Type B pancreatic cell (in vitro differentiated cells): ENCODE measurements at places on chromosomes 2 and 18.

GRCh38 chr2:8355102-8355859 lies 326.6 kb upstream of the ID2 start:
- no peak for DNase-seq

- no peak for DNase-seq
Measured at GRCh38 chr2:174776223-174776622, 12.0 kb upstream of the CHRNA1 start.

DNA sequence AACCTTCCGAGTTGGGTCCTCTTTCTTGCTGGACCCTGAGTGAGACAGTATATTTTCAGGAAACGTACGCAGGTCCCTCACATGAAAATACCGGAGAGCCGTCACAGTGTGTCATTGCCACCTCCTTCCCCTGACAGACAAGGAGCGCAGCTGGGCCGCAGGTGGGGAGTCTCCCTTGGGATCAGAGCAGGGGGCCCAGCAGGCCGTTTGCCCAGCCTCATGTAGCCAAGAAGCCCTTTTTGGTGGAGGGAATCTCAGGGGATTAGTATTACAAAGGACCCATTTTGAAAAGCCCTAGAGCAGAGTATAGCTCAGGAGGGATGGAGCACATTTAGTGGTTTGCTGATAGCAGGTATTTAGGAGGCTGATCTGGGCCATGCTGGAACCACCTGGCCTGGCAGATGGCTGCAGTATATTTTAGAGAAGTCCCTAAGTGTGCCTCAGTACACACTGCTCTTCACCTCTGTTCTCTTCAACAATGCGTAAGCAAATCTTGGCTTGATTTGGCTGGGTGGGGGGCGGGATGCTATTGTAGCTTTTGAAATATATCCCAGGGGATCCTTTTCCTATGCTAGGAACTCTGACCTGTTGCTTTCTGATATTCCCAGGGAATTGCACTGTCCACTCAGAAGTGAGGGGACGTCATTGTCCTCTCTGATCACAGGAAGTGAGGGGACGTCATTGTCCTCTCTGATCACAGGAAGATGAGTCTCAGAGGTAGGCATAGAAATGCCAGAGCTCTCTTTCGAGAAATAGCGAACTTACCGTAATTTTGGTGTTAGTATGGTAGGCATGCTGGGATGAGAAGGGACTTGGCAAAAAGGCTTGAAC lies 171.9 kb downstream of the HRH4 start:
- no peak for DNase-seq

DNA sequence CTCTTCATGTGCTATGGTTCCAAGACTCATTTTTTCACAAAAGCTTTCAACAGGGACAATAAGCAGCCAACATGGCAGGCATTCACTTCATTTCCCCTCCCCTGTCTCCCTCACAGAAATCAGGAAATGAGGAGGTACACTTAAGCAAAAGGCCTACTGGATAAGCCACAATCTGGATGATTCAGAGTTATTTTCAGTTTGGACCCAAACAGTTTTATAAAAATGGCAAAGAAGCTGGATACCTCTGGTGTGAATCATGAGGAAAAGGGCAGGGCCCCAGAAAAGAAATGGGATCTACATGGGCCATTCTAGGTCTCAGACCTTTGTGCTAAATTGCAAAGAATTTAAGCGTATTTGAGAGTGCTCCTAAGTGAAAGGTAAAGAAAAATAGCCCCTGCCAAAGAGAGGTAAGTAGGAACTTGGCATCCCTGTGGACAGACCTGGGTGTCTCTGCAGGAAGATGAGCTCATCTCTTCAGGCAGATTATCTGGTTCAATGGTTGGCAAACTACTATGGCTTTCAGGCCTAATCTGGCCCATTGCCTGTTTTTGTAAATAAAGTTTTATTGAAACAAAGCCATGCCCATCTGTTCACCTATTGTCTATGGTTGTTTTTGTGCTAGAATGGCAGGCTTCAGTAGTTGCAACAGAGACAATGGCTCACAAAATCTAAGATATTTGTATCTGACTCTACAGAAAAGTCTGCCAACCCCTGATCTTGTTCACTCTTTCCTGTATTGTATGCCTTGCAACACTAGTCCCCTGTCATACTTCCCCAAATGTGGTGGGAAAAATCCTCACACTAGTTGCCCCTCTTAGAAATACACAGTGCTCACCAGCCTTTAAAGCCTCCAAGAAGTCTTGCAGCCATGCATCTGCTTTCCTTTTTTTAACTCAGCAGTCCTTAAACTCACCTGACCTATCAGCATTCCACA lies 315.0 kb downstream of the ALK start:
- no peak for DNase-seq

DNA sequence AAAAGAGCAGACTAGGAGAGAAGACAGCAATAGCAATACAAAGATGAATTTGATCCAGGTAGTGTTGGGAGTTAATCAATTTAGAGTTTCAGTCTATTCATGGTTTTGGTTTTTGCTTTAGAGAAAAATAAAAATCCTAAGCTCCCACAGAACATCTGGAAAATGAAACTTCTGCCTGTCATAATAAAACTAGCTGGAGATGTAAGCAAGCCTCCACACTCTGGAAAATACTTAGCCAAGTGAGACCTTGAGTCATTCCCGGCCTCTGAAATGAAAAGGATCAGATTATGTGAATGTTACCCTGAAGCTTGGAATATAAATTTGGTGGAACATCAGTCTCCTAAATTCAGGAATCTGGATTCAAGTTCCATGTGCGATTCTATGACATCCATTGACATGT lies 485.6 kb upstream of the SPRED2 start:
- no peak for DNase-seq

GRCh38 chr2:18752022-18752493 lies 162.7 kb upstream of the NT5C1B start:
- no peak for DNase-seq

- DNase-seq: no peak
Measured at GRCh38 chr2:16441431-16441830, 224.2 kb downstream of the CYRIA start.

DNA sequence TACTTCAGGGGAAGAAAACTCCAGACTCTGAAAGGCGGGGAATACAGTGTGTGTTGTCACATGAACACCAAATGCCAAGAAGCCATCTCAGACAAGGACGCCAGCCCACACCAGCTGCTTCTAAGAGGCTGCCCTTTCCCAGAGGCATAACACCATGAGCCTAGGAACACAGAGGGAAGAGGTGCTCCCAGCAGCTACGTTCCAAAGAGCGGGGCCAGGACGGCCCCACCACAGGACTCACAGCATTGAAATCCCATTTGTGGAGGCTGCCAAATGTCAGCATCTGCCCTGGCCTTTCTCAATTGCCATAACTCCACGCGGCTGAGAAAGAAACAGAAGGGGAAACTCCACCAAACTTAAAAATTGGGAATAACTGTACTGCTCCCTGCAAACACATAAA lies 20.1 kb upstream of the ID2 start:
- DNase-seq: no peak
